ENCODE measurements at places on chromosomes 5 and 9.

DNA sequence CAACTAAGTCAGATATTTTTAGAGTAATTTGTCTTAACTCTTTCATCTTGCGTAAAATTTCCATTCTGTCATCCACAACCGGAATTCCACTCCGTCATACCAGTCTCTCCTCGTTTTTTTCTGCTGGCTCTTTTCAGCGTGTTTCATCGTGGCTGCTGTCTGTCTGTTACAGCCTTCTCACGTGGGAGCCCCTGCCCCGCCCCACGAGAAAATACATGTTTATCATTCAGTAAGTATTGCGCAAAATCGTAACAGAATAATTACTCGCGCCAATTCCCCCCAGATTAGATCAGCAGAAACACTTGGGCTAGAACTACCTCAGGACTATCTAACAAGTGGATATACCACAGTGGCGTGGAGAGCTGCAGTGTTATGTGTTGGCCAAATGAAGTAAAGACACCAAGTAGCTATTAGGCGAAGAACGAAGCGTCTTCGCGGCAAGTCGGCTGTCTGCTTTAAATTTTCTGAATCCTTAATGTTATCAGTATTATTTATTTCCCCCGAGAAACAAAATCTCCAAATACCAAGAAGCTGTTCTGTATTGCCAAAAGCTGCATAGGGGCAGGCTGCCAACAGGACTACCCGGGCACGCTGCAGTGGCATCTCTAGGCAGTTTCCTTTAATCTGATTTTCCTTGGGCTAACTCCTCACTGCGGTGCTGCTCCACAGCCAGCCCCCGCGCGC is 566 bp upstream of the FOCAD start:
- DNase-seq: peak; percentile 56

GRCh38 chr5:108164574-108164973 is 217.3 kb downstream of the FBXL17 start:
- no peak for DNase-seq

DNA sequence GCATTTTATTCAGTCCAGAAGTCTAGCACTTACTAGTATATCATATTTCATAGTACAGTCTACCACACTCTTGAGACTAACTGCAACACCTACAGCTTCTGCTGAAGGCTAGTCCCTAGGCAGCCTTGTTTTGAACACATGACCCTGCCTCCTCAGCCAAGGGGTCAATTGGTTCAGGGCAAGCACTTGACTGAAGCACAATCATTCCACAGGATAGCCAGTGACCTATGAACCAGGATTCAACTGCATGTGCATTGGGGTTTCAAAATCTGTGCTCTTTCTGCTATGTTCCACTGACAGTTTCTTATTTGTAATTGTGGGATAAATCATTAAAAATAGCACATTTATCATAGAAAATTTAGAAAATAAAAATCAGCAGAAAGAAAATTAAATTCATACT is 186.8 kb downstream of the TMEM161B start:
- DNase-seq: no peak

DNA sequence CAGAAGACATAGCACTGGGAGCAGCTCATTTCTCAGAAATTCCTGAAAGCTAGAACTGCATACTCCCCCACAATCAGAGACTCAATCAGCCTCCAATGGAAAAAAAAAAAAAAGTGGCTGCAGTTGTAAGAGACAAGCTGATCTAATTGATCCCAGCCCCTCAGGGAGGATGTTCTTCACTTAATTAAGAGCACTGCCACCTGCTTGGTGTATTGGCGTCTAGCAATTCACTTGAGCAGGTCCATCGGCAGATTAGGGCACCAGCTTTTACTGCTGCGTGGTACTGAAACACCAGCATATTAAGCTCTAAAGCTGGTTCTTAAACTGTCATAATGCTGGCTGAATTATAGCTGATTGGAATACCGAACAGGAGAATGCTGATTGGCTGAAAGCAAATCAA is 1890.1 kb upstream of the WWC1 start:
- no peak for DNase-seq

DNA sequence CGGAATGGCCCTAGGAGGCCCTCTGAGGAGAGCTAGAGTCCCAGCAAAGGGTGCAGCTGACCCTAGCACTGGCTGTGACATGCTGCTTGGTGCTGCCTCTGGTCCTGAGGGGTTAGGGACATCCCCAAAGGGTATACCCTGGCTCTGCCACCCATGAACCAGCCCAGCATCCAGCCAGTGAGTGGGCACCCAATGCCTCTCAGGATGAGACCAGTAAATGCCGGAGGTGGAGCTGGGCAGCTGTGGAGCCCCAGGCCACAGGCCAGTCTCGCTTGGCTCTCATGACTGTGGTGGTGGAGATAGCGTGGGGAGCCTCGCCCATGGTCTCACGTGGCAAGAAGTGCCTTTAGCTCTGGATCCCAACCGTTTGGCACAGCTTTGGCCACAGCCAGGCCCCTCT is 3.7 kb upstream of the CEL start:
- DNase-seq: no peak

GRCh38 chr9:35481347-35481975 is 8.4 kb upstream of the RUSC2 start:
- peak; percentile 20 for DNase-seq

DNA sequence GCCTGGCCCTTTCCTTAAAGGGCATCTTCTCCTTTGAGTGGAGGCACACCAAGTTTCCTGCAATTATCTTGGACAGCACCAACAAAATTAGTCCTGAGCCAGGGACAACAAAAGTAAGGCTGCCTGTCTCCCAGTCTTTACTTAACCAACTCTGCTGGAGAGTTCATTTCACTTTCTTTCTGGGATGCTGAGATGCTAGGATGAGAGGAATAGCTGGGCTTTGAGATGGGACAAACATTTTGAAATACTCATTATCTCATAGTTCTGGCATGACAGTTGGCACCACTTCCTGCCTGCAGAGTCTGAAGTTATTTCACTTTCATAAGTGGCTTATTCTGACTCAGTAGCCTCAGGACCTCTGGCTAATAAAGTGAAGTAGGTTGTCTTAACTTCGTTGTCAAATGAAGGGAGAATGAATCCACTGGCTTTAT is 157.0 kb downstream of the C9orf152 start:
- no peak for DNase-seq

GRCh38 chr9:112861155-112861554 is 29.5 kb downstream of the SLC46A2 start:
- no peak for DNase-seq

GRCh38 chr9:6884101-6884500 is 126.3 kb downstream of the KDM4C start:
- DNase-seq: no peak

DNA sequence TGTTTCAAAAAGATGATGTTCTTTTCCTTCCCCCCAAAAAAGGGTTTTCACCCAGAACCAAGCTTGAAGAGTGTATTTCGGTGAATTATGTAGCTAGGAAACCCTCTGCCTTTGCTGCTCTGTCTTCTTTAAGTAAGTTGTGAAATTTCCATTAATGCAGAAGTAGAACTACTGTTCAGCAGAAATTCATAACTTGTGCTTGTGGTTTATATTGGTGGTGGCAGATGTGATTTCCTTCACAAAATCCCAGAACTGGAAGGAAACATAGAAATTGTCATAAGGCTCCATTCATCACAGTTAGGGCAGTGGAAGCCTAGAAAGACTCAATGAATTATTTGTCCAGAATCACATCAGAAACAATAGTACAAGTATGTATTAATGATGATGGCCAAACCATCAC is 42.1 kb upstream of the DAB2 start:
- DNase-seq: no peak

- DNase-seq: no peak
Measured at GRCh38 chr5:29935371-29935770, 1258.1 kb upstream of the CDH6 start.

DNA sequence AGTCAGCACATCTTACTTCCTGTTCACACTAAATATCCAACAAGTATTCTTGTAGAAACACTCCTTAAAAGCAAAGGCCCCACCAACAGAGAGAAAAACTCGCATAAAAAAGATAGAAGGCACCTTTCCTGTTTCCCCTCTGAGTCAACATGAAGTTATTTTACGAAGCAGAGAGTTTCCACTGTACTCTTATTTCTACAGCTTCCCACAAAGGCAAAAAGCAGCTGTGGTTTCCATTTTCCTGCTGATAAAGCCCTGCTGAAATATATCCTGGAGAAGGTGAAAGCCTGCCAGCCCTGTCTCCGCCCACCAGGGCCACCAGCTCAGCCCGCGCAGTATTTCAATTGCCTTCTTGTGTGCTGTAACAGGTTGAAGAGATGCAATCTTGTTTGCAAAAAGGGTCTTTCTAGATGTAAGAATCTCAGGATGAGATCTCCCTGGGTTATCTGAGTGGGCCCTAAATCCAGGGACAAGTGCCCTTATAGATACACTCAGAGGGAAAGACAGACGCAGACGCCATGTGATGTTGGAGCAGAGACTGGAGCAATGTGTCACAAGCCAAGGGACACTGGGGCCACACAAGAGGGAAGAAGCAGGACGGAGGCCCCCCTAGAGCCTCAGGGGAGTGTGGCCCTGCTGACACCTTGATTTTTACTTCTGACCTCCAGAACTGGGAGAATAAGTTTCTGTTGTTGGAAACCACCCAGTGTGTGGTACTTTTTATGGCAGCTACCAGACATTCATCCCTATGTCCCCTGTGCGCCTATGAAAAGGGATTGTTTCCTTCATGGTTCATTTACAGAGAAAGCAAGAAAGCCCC is 19.9 kb downstream of the SEMA4D start:
- no peak for DNase-seq

GRCh38 chr9:108331596-108331995 is 524.2 kb downstream of the ACTL7B start:
- DNase-seq: no peak

GRCh38 chr5:100827481-100827889 is 75.6 kb downstream of the ST8SIA4 start:
- peak; percentile 92 for DNase-seq

DNA sequence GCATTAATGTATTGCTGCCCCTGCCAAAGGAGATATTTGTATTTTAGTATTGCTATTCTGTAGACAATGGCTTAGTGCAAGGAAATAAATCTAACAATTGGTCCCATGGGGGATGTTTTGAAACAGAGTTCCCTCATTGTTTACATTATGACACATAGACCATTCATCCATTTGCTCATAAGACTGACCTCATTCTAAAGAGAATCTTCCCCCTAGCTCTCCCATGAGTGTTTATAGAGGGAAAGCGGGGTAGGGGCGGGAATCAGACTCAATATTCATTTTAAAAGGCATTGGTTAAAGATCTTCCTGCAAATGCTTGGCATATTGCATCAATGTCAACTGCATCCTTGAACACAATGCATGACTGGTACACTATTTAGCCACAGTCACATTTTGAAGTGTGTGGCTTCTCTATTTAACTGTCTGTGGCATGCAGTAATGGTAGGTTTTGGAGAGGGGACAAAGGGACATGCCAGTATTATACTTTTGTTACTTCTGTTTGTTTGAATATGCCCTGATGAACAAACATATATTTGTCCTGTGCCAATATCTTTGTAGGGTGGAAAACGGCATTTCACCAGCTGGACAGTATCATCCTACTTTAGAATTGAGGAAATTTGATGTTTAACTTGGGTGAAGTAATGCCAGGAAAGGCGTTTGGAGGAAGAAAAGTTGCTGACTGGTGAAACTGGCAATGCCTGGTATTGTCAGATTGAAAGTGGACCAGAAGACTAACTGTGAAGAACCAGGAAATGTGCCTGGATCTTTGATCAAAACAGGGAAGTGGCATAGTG is 84.1 kb upstream of the MEGF10 start:
- DNase-seq: peak; percentile 85

DNA sequence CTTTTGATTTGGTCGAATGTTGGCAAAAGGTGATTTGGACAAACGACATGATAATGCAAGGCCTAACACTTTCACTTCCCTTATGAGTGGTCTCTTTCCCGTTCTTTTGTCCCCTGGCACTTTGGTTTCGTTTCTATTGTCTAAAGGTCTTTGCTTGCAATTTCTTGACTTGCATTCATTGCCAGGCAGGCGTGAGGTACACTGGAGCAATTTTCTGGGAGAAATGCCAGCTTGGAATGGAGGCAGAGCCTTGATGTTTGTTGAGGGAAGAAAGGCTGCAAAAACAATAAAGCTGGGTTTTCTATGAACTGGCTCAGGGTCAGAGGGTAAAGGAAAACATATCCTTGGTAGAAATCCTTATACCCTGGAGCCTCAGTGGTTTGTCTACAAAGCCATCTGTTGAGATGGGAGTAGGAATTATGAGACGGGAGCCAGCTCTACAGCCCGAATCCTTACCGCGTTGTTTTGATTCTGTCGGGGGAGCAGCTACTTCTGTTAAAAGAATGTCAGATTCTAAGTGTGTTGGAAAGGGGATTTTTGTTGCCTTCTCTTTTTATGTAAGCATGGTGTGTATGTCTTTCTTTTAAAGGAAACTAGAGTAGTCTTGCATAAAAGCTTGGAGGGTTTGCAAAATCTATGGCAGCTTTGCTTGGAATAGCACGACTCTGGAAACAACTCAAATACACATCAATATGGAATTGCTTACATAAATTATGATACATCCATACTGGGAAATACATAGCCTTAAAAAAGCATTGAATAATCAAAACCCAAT is 158.9 kb downstream of the RMI1 start:
- DNase-seq: peak; percentile 76

GRCh38 chr5:79395296-79395695 is 118.6 kb downstream of the HOMER1 start:
- no peak for DNase-seq

- no peak for DNase-seq
Measured at GRCh38 chr5:35804201-35804653, 52.5 kb upstream of the IL7R start.

- no peak for DNase-seq
Measured at GRCh38 chr9:87944682-87945081, 26.9 kb downstream of the SPATA31C1 start.

DNA sequence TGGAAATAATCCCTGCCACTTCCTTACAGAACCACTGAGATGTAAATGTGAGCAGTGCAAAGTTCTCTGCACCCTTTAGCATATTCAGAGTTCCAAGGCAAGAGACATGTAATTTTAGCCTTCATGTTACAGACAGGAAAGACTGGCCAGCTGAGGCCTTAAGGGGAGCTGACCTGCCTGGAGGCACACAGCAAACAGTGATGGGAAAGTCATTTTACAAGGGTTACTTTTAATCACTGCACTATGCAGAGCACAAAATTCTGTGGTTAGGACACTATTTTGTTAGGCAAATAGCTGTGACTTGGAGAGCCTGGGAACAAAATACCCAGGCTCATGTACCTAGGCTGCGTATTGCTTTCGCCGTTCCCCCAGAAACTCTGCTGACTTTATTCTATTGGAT is 30.2 kb upstream of the TNIP1 start:
- no peak for DNase-seq

DNA sequence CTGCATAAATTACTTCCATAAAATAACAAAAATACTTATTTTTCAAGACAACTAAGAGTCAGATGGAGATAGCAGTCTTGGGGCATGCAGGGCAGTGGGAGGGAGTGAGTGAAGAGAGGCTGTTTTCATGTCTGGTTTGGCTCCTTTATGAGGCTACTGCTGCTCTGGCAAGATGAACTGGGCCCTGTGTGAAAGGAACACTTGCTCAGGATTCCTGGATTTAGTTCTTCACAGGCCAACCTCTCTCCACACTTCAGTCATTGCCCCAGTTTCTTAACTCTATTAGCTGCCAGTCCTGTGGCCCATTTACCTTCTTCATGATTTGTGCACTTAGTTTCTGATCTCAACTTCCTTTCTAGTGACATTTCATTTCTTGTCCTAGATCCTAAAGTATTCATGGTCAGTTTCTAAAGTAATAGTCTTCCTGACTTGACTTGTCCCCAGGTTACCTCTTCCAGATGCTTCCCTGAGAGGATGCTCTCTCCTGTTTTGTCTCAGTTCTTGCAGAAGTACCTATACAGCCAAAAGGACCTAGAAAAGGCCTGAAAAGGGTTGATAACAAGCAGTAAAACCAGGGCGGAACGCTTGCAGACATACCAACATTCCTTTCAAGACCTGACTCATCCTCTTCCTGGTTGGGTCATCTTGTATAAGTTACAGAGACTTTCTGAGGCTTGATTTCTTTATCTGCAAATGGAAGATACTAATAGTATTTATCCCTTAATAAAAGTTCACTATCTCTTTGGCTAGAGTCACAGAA is 77.0 kb upstream of the ZFAND5 start:
- no peak for DNase-seq
